NCI-H2029 treated with DMSO at 0.1 percent for 48 hours (cell line): ENCODE measurements at places on chromosomes 4 and X.

GRCh38 chr4:138445098-138445497 is 202.9 kb upstream of the SLC7A11 start:
- no peak for DNase-seq

DNA sequence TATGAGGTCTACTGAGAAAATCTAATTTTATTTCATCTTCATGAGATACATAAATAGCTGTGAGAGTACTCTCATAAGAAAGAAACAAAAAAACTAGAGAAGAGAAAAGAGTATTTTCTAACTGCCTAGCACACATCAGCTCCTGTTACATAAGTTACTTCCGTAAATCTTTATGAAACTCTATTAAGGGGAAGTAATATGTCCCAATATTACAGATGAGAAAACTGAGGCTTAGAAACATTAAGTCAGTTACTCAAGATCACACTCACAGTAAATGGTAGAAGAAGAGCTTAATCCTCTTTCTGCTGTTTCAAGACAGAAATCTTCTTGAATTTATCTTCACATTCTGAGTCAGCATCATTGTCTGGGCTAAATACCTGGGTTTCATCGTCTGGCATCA is 164.1 kb downstream of the DTHD1 start:
- DNase-seq: no peak

DNA sequence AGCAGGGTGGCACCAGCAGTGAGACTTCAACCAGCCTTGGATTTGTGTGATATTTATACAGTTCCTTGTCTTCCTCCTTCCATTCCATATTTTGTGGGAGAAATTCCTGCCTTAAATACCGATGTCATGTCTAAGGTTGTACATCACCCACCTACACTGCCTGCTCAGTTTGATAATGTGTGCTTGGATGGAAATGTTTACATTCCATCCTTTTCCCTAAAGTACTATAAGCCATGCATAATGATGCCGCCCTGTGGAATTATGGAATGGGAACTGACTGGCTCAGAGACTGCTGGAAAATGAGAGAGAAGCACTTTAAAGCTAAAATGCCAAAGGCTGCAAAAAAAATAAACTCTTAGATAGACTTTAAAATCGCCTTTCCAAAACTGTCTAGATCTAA is 11.3 kb upstream of the GLUD2 start:
- no peak for DNase-seq

GRCh38 chrX:16205840-16206239 is 38.6 kb downstream of the MAGEB17 start:
- no peak for DNase-seq

- DNase-seq: no peak
Measured at GRCh38 chrX:48695925-48696300, 621 bp upstream of the SUV39H1 start.

DNA sequence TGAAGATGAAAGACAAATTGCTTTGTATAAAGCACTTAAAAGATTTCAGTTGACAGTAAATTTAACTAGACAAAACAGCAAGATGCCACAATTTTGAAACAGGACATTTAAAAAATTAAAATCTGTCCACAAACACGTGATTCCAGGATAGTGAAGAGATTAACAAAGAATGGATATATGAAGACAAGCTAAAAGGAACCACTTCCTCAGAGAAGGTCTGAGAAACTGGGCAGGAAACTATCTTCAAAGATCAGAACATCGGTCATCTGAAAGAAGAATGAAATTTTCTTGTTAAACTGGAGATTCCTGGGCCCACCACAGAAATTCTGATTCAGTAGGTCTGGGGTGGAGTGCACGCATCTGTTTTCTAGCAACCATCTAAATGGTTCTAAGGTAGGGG is 1.4 kb downstream of the RWDD4 start:
- DNase-seq: no peak

DNA sequence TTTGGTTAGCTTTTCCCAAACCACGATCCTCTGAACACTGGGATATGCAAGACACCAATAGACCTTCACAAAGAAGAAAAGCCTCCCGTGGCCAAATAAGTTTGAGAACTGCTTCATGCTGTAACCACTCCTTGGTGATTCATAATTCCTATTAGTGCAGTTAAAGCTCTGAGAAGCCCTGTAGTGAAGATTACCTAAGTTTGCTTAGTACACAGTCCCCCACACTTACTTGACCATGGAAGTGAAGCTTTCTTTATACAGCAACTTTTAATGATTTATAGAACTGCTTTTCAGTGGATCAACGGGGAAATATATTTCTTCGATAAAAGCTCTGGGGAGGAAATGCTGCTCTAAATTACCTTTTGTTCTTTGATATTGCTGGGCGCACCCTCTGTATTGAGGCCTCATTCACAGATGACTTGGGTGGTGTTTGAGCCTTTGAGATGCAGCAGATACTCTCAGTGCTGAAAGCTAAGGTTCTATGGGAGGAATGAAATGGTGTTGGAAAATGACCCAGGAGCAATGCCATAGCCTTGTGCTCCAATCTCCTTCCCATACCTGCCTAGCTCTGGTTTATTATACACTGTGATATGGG is 67.4 kb downstream of the CBLL2 start:
- no peak for DNase-seq

DNA sequence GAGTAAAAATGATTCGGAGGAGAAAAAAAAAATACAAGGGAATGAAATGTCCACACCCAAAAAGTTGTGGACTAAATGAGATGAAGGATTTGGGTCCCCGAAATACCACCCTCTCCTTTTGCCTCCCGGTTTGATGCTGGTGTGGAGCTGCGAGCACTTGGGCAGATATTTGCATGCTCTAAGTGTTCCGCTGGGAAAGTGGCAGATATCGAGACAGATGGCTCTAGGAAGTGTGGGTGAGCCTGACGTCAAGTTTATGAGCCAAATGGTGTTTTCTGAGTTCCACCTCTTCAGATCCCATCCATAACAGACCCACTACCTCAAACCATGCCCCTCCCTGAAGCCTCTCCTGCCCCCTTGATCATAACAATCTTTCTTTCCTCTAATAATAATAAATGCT is 228.6 kb downstream of the QDPR start:
- no peak for DNase-seq

GRCh38 chr4:26731351-26732035 is 129.1 kb upstream of the STIM2 start:
- no peak for DNase-seq

- no peak for DNase-seq
Measured at GRCh38 chr4:79209822-79210635, 115.8 kb downstream of the NAA11 start.

- no peak for DNase-seq
Measured at GRCh38 chr4:122152711-122153226, 638 bp downstream of the BLTP1 start.

DNA sequence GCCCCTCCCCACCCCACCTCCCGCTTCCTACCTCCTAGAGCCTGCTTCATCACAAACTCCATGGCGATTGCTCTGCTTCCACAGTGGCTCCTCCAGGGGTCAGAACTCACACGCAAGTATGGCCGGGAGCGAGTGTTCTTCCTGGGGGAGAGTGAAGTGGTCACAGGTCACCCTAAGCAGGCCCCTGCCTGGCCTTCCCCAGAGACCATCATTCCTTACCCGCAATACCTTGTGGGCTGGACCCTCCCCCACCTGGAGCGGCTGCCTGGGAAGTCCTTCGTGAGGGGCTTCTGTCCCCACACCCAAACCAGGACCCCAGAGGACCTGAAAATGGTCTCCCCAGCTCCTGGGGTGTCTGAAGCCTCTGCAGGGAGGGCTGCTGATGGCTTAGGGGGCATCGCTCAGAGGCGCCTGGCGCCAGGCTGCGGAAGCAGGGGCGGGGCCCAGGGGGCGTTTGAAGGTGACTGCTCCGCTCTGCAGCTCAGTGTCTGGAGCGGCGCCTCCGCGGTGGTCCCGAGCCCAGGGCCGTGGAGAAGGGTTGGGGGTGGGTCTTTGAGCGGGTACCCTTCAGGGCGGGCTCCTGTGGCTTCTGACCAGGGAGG is 1.4 kb downstream of the CPLX1 start:
- no peak for DNase-seq

GRCh38 chr4:123606946-123607542 is 210.4 kb downstream of the SPRY1 start:
- DNase-seq: no peak

- no peak for DNase-seq
Measured at GRCh38 chr4:25223802-25224375, 9.9 kb upstream of the PI4K2B start.

DNA sequence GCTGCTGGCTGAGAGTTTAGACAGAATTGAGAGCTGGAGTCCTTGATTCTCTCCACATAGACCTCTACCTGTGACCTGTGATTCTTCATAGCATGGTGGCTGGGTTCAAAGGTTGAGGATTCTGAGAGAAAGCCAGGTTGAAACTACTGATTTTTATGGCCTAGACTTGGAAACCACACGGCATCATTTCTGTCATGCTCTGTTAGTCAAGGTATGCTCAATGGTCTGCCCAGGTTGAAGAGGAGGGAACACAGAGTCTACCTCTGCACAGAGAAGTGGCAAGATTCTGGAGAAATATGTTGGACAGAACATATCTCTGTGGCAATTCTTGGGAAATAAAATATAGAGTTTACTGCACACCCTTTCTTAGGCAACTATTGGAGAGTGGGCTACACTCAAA is 57.2 kb upstream of the CXorf66 start:
- DNase-seq: no peak

GRCh38 chr4:2497931-2498330 is 29.0 kb downstream of the RNF4 start:
- no peak for DNase-seq
